ENCODE measurements at places on chromosomes 2 and 18.

GRCh38 chr18:48818329-48819254 lies 132.2 kb downstream of the SMAD7 start:
- DNase-seq, result no peak

- no peak for DNase-seq
Measured at GRCh38 chr2:238716171-238716570, 131.7 kb upstream of the TWIST2 start.

DNA sequence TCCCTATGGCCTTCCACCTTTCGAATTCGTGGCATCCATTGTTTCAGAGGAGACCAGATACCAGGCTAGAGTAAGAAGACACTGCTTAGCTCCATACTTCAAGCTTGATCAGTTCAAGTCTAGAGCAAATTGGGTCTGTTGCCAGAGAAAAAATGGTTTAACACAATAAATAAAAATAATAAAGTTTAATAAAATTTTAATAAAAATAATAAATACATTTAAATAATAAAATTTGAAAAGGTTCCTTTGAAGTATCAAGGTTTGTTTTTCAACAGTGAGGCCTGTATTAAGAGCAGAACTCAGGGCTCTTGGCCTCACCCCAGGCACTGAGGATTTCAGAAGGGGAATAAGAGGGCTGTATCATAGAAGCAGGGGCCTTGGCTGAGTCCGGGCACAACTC lies 105.6 kb upstream of the REV1 start:
- DNase-seq, result no peak

GRCh38 chr2:227192491-227192890 lies 28.1 kb downstream of the COL4A3 start:
- DNase-seq, result no peak

GRCh38 chr18:48293954-48294898 lies 115.0 kb downstream of the ZBTB7C start:
- DNase-seq, result no peak

GRCh38 chr2:73202156-73203054 lies at the start of gene NOTO:
TSS of gene NOTO (plus strand) at chr2:73202574. CDS start at chr2:73202667, 93 bp downstream.
- no peak for DNase-seq

- no peak for DNase-seq
Measured at GRCh38 chr2:31049916-31050588, 88.2 kb downstream of the GALNT14 start.

- no peak for DNase-seq
Measured at GRCh38 chr18:4232656-4233055, 222.5 kb downstream of the DLGAP1 start.

Data from NCI-H446 treated with DMSO at 0.1 percent for 48 hours (cell line).